ENCODE measurements at places on chromosomes 1 and 21. TPM values are rescaled to one million over a fixed set of nuclear protein-coding genes. Genes with fewer than 3 reads are reported as not detected.

SNRNP40 gene
- 94.8 TPM for total RNA-seq

TIAM1 gene
- total RNA-seq, result 70.6 TPM

STMN1 gene
- 495 TPM for total RNA-seq

MFAP2 gene
- total RNA-seq, result not detected

LAD1 gene
- not detected for total RNA-seq

GCSAML gene
- 0.16 TPM for total RNA-seq

PEA15 gene
- total RNA-seq, result 37.2 TPM

RHOU gene
- total RNA-seq, result 4.3 TPM

CTSE gene
- total RNA-seq, result not detected

TRIM67 gene
- 0.02 TPM for total RNA-seq

BRINP3 gene
- not detected for total RNA-seq

EXO1 gene
- 49.3 TPM for total RNA-seq

TRIM17 gene
- 0.91 TPM for total RNA-seq

BRDT gene
- total RNA-seq, result not detected

NCAM2 gene
- total RNA-seq, result not detected

OR14K1 gene
- not detected for total RNA-seq

METTL13 gene
- total RNA-seq, result 57.4 TPM

ILF2 gene
- total RNA-seq, result 316 TPM

SH2D5 gene
- total RNA-seq, result not detected

MNDA gene
- total RNA-seq, result not detected

SPOCD1 gene
- 0.46 TPM for total RNA-seq

OLIG2 gene
- total RNA-seq, result not detected

Data from activated naive CD4-positive, alpha-beta T cell treated with anti-CD3 and anti-CD28 coated beads, Interleukin-2, amount 50 U/mL, for 72 hours (primary cell).